ENCODE measurements at places on chromosomes 7 and 10. TPM values are rescaled to one million over a fixed set of nuclear protein-coding genes. Genes with fewer than 3 reads are reported as not detected.
A peak's percentile ranks its signal among the peaks of the same experiment; 100 is the strongest.

Gene TRPV5
- total RNA-seq = not detected

Gene RADIL
- 10.5 TPM for total RNA-seq

Gene SAMD8
- total RNA-seq = 36.2 TPM

Gene LIPF
- total RNA-seq = not detected

Gene NDUFB8
- total RNA-seq = 152 TPM

Gene ZNF722
- not detected for total RNA-seq

Gene OR9A2
- total RNA-seq = not detected

Gene EZH2
- 3.9 TPM for total RNA-seq

Gene TMEM196
- total RNA-seq = not detected

- H3K4me3 ChIP-seq = no peak overlapping the region
- H3K27ac ChIP-seq = no peak overlapping the region
- H3K36me3 ChIP-seq = no peaks in the 10 kb centered on the region
- no peaks in the 10 kb centered on the region for H3K4me1 ChIP-seq
Measured at GRCh38 chr7:114647518-114647917, 232.9 kb downstream of the FOXP2 start.

- peaks cover 93% of the 10 kb centered on the region for H3K36me3 ChIP-seq
- DNase-seq = no peak
- no peak overlapping the region for H3K27ac ChIP-seq
- peaks cover 4% of the 10 kb centered on the region for H3K4me1 ChIP-seq
- no peaks in the 10 kb centered on the region for H3K27me3 ChIP-seq
Measured at GRCh38 chr10:101807158-101807557, 11.1 kb downstream of the OGA start.

GRCh38 chr7:42025635-42026375 is 211.2 kb downstream of the GLI3 start:
- no peak overlapping the region for H3K4me3 ChIP-seq
- H3K27me3 ChIP-seq = no peaks in the 10 kb centered on the region
- H3K36me3 ChIP-seq = no peaks in the 10 kb centered on the region
- DNase-seq = no peak

DNA sequence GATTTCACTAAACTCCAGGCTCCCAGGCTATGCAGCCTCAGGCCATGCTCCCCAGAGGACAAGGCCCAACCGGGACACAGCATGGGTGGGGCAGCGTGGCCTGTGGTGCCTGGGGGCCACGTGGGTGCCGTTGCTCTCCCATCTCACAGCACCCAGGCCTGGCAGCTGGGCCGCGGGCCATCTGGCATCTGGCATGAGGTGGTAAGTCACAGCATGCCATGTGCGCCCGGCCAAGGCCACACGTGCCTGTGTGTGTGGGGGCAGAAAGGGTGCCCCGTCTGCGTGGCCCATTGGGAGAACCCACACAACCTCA is 204.1 kb downstream of the EBF3 start:
- no peak overlapping the region for H3K27ac ChIP-seq
- DNase-seq = peak; percentile 79
- peaks cover 13% of the 10 kb centered on the region for H3K4me1 ChIP-seq

GRCh38 chr7:832167-832967 is at the start of gene SUN1:
SUN1 (plus strand) TSS chr7:832476; CDS start chr7:832525, 49 bp downstream.
- peak within 1 kb of the TSS; percentile 19 for H3K4me3 ChIP-seq
- H3K36me3 ChIP-seq = no peaks in the 10 kb centered on the region
- no peaks in the 10 kb centered on the region for H3K27me3 ChIP-seq
- peak within 1 kb of the TSS; percentile 87 for H3K27ac ChIP-seq

DNA sequence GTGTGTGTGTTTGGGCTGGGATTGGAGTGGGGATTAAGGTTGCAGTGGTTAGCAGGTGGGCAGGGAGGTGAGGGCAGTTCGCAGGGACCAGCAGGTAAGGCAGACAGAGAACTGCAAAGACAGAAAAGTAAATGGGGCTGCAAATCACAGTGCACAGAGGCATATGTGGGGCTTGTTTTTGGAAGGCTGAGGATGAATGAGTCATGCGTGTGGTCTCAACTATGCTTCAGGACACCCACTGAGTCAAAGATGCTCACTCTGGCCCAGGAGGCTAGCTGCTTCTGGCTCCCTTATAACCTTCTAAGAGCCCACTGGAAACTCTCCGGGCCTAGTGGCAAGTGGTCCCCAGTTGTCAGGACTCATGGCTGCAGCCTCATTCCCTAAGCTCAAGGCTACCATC is 118.2 kb downstream of the ZNF248 start:
- H3K4me3 ChIP-seq = no peak overlapping the region
- no peaks in the 10 kb centered on the region for H3K4me1 ChIP-seq
- H3K36me3 ChIP-seq = no peaks in the 10 kb centered on the region
- H3K27me3 ChIP-seq = no peaks in the 10 kb centered on the region

DNA sequence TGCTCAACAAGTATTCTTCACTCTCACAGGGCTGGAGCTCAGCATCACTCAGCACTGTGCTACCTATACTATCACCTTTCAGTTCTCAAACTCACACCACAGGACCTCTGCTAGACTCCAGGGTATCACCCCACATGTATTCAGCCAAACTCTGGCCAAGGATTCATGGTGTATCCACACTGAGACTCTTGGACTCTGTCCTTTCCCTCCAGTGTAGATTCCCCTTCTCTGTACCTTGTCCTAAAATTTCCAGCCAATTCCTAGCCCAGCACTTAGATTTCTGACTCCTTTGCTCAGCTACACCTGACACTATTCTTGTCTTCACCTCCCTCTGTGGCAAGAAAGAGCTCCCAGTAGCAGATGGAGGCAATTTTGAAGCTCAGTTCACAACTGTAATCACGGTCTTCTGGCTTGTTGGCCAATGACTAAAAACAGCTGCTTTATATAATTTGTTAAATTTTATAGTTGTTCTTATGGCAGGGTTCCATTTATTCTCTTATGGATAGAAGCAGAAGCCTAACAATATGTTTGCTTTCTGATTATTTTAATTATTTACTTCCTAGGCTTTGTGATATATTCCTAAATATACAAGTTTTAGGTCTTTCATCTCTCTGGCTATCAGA is 258.8 kb downstream of the THSD7A start:
- no peaks in the 10 kb centered on the region for H3K27me3 ChIP-seq
- no peaks in the 10 kb centered on the region for H3K36me3 ChIP-seq
- H3K4me3 ChIP-seq = no peak overlapping the region

GRCh38 chr7:2281541-2281940 is 32.7 kb downstream of the SNX8 start:
- no peaks in the 10 kb centered on the region for H3K27me3 ChIP-seq
- peaks cover 11% of the 10 kb centered on the region for H3K36me3 ChIP-seq
- H3K4me3 ChIP-seq = no peak overlapping the region
- H3K27ac ChIP-seq = no peak overlapping the region

GRCh38 chr7:135162382-135163001 is 8.0 kb downstream of the CYREN start:
- peaks cover 42% of the 10 kb centered on the region for H3K36me3 ChIP-seq
- H3K27me3 ChIP-seq = no peaks in the 10 kb centered on the region
- H3K27ac ChIP-seq = peak overlapping the region; percentile 80
- no peak for DNase-seq
- H3K4me3 ChIP-seq = no peak overlapping the region

GRCh38 chr7:156105337-156106106 is 293.3 kb upstream of the SHH start:
- no peaks in the 10 kb centered on the region for H3K27me3 ChIP-seq
- no peak for DNase-seq
- H3K27ac ChIP-seq = no peak overlapping the region
- H3K36me3 ChIP-seq = no peaks in the 10 kb centered on the region

DNA sequence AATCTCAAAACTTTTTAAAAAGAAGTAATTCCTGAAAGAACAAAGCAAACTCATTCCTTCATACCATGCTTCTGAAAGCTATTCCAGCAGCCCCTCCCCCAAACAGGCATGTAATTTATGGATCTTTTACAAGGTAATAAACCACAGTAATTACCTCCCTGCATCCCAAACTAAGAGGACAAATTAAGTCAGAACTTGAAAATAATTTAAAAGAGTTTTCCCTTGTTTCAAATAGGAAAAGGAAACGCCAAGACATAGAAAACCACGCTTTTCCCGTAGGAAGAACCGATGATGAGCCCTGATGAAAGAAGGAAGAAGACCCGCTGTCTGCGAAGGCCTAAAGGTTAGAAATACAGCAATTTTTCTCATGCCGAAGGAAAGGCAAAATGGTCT is 8.9 kb downstream of the HOXA4 start:
- H3K27ac ChIP-seq = peak overlapping the region; percentile 84
- H3K27me3 ChIP-seq = peaks cover 2% of the 10 kb centered on the region
- DNase-seq = no peak
- no peaks in the 10 kb centered on the region for H3K36me3 ChIP-seq
- H3K4me3 ChIP-seq = peak overlapping the region; percentile 41

DNA sequence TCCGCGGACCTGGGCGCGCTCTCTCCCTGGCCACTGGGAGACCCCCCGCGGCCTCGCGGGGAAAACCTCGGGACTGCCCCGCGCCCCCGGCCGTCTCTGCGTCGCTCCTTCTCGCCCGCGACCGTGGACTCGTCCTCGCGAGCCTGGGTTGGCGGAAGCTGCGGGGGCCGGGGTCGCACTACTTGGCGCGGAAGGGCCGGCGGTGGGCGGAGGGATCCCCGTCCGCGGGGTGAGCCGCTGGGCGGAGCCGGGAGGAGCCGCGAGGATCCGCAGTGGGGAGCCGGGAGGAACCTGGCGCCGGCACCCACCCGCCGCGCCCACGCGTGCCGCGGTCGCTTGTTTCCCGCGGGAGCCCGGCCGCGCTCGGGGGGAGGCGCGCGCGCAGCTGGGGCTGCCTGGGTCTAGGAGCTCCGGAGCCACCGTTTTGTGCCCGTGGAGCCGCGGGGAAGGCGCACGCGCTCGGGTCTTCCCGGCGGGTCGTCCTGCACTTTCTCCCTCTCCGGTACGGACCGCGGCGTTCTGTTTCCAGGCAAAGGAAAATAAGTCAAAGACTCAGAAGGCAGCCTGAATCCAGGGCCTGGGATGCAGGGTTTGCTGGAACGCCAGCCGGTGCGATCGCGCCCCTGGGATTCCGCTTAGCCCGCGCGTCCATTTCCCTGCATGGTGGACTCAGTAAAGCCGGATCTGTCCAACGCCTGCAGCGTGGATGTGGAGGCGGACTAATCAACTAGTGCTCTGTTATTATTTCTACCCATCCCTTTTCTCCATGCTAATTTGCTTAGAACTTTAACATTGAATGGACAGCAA is 28.7 kb upstream of the KMT2C start:
- peak; percentile 96 for DNase-seq
- peaks cover 16% of the 10 kb centered on the region for H3K4me1 ChIP-seq

GRCh38 chr7:50210706-50211115 is 93.8 kb upstream of the IKZF1 start:
- no peak overlapping the region for H3K27ac ChIP-seq
- no peak for DNase-seq
- H3K36me3 ChIP-seq = no peaks in the 10 kb centered on the region
- no peaks in the 10 kb centered on the region for H3K4me1 ChIP-seq

DNA sequence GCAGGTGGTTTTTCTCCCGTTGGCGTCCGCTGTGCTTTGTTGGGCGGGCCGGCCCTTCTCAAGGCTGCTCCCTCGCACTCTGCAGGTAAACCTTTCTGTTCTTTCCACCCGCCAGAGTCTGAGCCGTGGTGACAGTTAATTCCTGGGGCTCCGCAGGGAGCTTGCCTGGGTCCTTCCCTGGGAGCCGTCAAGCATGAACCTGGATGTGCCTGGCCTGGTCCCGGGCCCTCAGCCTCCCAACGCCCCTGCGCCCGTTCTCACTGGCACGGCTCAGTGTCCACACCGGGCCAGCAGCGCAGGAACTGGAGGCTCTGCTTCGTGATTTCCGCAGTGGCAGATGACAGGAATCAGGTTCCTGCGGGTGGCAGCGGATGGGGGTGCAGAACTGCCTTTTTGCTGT is 10.9 kb upstream of the NKX6-2 start:
- no peaks in the 10 kb centered on the region for H3K36me3 ChIP-seq
- H3K27me3 ChIP-seq = no peaks in the 10 kb centered on the region
- DNase-seq = no peak
- H3K4me3 ChIP-seq = no peak overlapping the region

DNA sequence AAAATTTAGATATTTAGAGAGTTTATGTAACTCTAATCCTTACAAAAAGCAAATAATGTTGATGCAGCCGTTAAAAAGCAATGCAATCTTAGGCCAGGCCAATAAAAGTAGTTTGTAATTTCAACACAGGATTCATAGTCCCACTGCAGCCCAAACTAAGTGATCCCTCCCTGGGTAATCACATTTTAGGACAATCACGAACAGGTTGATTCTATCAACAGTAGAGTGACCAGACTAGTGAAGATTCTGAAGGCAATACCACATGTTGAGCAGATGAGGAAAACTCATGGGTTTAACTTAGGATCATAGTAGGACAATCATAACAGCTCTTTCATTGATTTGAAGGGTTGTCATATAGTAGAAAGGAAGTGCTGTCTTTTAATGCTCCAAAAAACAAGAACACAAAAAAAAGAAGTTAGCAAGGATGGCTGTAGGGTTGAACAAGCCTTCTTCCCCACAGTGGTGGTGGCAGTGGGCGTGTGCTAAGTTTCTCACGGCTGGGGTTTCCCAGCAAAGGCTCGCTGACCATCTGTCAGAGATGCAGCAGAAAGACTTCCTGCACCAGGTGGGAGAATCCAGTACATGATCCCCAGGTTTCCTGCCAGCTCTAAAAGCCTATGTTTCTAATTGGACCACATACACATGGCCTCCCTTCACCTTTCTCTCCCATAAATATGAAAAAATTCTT is 212.2 kb downstream of the CHRM2 start:
- no peak overlapping the region for H3K4me3 ChIP-seq
- H3K36me3 ChIP-seq = no peaks in the 10 kb centered on the region
- H3K27me3 ChIP-seq = no peaks in the 10 kb centered on the region
- H3K4me1 ChIP-seq = no peaks in the 10 kb centered on the region
- no peak for DNase-seq

GRCh38 chr10:5643346-5644067 is 22.9 kb downstream of the ASB13 start:
- DNase-seq = no peak
- H3K27ac ChIP-seq = peak overlapping the region; percentile 39
- no peaks in the 10 kb centered on the region for H3K4me1 ChIP-seq
- H3K4me3 ChIP-seq = no peak overlapping the region
- peaks cover 11% of the 10 kb centered on the region for H3K36me3 ChIP-seq

GRCh38 chr10:122636953-122637352 is 62.7 kb downstream of the C10orf120 start:
- no peaks in the 10 kb centered on the region for H3K4me1 ChIP-seq
- H3K27ac ChIP-seq = no peak overlapping the region
- no peak for DNase-seq
- H3K27me3 ChIP-seq = no peaks in the 10 kb centered on the region
- no peaks in the 10 kb centered on the region for H3K36me3 ChIP-seq

GRCh38 chr10:70747192-70747965 is 37.8 kb downstream of the TBATA start:
- H3K27ac ChIP-seq = no peak overlapping the region
- no peak for DNase-seq
- no peak overlapping the region for H3K4me3 ChIP-seq
- no peaks in the 10 kb centered on the region for H3K36me3 ChIP-seq

GRCh38 chr10:100519311-100520051 is at the start of gene SEC31B:
SEC31B (minus strand) TSS chr10:100519861; CDS start chr10:100516952, 2,909 bp downstream.
- H3K36me3 ChIP-seq = peaks cover 15% of the 10 kb centered on the region
- no peak for DNase-seq
- H3K4me1 ChIP-seq = peaks cover 10% of the 10 kb centered on the region
- H3K27ac ChIP-seq = no peak within 1 kb of the TSS
- H3K27me3 ChIP-seq = no peaks in the 10 kb centered on the region
- H3K4me3 ChIP-seq = peak within 1 kb of the TSS; percentile 44
